Stimulated activated CD4-positive, alpha-beta T cell treated with anti-CD3 and anti-CD28 coated beads, Interleukin-15, amount 100 ng/mL, for 1 hour (primary cell): ENCODE measurements at places on chromosomes 13 and 19.

DNA sequence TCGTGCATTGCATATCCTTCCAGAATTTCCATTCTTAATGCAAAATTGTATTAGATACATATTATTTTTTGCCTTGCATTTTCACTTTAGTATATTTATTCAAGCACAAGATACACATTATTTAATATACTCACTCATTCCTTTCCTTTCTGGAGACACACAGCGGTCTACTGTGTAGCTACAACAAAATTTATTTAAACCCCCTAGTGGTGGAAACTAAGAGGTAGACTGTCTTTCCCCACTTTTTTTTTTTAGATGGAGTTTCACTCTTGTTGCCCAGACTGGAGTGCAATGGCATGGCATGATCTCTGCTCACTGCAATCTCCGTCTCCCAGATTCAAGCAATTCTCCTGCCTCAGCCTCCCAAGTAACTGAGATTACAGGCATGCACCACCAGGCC is 2040.3 kb upstream of the PCDH20 start:
- DNase-seq: no peak

DNA sequence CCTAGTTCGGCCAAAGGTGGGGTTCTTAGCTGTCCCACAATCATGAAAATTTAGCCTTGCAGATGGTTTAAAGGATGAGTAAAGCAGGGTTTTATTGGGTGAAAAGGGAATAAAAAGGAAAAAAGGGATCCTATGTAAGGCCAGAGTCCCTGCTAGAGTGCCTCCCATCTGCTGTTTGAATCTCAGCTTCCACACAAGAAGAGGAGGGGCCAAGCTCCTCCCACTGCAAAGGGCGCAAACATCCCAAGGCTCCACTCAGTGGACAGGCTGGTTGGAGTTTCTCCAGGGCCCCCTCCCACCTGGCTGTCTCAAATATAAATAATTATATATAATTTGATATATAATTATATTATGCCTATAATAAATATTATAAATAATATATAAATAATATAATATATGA is 1272.1 kb upstream of the PCDH20 start:
- no peak for DNase-seq

DNA sequence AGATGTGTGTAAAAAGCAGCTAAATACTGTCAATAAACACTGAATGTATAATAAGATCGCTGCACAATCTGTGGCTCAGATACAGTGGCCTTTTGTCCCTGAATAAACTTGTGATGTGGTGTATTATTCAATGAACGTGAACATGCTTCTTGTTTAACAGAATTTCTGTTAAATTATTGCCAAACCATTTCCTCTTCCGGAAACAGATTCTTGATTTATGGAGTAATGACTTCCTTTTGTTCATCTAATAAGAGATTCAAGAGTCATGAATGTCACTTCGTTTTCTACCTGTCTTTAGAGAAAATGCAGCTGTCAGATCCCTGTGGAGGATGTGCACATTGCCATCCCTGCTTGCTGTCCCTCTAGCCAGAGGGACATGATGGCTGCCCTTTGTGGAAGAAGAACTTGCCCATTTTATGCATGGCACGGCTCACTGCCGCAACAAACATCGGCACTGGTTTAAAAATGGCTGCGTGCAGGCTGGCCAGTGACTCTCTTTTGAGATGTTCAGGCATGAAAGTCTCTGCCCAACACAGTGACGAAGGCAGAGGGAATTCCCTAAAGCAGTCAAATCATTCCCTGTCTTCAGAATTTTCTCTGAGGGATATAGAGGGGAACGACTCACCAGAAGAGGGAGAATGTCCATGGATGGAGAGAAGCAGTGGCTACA is 3.1 kb upstream of the TNFSF13B start:
- DNase-seq: no peak

- DNase-seq: no peak
These were observed 8.3 kb downstream of the LSM7 start for GRCh38 chr19:2320049-2320448.

DNA sequence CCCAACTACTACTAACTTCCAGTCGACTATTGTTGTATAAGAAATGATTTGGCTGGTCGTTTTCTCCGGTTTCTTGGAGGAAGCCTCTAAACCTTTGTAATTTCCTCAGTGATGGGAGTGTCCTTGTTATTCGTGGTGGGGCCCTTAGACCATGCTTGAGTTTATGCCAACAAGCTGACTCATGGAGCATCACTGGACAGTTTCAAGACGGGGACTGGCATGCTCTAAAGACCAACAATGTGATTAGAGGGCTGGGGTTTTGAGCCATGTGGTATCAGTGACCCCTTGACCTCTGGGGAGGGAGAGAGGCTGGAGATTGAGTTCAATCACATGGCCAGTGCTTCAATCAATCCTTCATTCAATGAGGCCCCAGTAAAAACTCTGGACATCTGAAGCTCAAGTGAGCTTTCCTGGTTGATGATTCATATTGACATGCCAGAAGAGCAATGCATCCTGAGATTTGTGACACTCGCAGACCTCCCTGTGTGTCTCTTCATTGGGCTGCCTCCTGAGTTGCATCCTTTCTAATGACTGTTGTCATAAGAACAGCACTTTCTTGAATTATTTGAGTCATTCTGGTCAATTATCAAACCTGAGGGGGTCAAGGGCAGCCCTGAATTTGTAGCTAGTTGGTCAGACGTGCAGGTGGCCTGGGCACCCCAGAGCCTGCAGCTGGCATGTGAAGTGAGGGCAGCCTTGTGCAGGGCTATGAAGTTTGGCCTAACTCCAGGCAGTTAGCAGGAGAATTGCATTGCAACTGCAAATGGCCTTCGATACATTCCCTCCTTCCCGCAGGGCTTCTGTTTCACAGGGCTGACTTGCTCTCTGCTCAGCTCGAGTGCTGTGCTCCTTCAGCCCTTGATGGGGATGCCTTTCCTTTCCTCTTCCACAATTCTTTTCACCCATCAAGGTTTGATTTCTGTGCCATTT is 246.5 kb downstream of the FGF9 start:
- no peak for DNase-seq

GRCh38 chr19:16258440-16258903 is 60.8 kb downstream of the AP1M1 start:
- DNase-seq: no peak

GRCh38 chr19:2867025-2867991 is at the start of gene ZNF556:
ZNF556 (plus strand) TSS chr19:2867335; CDS start chr19:2867422, 87 bp downstream.
- no peak for DNase-seq

- DNase-seq: no peak
These were observed 46.1 kb upstream of the TUBGCP3 start for GRCh38 chr13:112634102-112634501.

- DNase-seq: no peak
These were observed 36.9 kb downstream of the KCNC3 start for GRCh38 chr19:50292216-50292827.

DNA sequence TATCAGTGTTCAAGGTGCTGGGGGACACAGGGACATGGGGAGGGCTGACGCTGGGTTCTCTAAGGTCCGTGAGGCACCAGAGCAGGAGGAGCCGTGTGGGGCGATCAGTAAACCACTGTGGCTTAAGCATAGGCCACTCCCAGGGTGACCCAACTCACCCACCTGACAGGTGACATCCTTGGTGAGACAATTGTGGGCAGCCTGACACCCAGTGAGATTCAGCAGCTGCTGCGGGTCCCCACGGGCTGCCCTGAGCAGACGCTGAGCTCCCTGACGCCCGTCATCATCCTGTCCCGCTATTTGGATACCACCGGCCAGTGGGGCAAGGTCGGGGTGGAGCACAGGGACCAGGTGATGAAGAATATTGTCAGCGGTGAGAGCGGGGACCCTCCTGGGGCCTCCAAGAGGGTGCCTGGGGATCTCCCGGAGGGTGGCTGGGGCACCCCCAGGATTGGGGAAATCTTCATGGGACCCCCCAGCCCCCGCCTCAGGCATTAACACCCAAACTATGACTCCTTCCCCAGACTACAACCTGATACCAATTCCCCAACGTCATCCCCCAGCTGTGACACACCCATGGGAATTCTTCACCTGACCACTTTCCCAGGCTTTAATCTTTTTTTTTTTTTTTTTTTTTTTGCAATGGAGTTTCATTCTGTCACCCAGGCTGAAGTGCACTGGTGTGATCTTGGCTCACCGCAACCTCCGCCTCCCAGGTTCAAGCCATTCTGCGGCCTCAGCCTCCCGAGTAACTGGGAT is 33.3 kb upstream of the SHFL start:
- no peak for DNase-seq

DNA sequence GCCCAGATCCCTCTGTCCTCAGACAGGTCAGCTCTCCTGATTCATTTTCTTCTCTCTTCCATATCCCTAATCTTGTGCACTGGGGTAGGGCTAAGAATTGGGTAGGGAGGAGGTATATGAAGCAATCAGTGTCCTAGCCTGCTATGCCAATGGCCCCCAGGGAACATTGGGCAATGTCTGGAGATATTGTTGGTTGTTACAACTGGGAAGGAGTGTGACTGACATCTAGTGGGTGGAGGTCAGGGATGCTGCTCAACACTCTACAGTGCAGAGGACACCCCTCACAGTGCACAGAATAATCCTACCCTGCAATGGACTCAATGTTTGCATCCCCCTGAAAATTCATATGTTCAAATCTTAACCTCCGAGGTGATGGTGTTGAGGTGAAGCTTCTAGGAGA is 57.5 kb downstream of the CPAMD8 start:
- DNase-seq: no peak

DNA sequence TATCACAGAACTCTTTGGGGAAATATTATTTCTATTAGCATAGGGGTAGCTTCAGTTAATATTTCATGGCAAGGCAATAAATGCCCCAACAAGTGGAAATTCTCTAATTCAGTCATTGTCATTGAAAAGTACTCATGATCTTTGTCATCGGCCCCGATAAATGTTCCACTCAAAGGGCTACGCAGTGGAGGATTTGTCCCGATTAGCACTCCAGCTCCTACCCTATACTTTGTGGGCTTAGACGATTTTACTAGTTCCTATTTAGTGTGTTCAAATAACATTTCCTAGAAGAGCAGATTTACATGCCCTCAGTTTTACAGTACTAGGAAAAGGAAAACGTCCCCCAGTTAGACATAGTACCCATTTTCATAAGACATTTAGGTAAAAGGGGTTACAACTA is 38.0 kb upstream of the ATP12A start:
- DNase-seq: no peak

DNA sequence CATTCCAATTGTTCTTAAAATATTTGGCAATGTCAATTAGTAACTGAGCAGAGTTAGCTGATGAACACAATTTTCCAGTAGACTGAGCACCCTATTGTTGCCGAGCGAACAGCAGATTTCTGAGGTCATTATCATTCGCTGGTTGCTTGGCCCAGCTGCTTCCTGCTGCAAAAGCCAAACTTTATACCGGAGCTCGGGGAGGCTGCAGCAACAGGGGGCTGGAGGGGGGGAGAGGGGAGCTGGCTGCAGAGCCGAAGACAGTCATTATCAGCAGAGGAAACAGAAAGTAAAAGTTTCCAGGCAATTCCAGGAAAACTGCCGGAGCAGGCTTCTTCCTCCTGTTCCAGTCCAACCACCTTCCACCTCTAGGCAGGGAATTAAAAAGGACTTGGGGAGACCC is 77.9 kb downstream of the ZNF536 start:
- no peak for DNase-seq

GRCh38 chr13:99984461-99985240 is 3.1 kb downstream of the ZIC2 start:
- DNase-seq: no peak

DNA sequence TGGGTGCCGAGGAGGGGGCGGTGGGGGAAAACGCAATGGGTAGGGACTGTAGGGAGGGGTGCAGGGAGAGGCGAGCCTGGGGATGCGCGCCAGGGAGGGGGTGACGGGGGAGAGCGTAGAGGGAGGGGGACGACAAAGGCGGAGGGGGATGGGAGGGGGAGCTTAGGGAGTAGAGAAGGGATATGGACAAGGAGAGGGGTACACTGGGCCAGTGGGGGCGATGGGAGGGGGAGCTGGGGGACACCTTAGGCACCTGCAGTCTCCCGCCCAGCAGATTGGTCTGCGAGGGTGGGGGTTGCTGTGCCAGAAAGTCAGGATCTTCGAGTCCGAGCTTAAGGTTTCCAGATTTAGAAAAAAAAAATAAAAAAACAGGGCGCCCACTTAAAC is 15.7 kb downstream of the CCDC124 start:
- no peak for DNase-seq

- no peak for DNase-seq
These were observed 23.6 kb upstream of the TTYH1 start for GRCh38 chr19:54391589-54392061.

- no peak for DNase-seq
These were observed 86.1 kb upstream of the DOCK9 start for GRCh38 chr13:99063952-99064351.

DNA sequence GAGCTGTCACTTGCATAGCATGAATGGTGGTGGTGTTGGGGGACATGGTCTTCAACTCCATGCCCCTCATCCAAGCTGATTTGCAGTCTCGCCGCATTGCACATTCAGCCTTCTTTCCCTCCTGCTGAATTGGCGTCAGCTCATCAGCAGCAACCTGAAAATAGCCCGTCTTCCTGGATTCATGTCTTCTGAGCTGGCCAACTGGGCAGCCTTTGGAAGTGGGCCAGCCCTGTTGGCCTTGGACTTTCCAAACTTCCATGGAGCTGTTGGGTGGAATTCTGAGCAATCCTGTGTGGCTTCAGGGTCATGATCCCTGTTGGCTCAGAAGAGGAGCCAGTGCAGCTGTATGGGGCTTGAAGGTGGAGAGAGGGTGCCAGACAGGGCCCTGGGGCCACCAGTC is 68.8 kb downstream of the ZNF536 start:
- no peak for DNase-seq

- no peak for DNase-seq
These were observed 1.0 kb downstream of the PRKACA start for GRCh38 chr19:14116525-14116917.

GRCh38 chr19:18672606-18673337 is 10.7 kb upstream of the CRTC1 start:
- DNase-seq: no peak

- no peak for DNase-seq
These were observed 244.2 kb downstream of the TEX29 start for GRCh38 chr13:111564606-111565005.

DNA sequence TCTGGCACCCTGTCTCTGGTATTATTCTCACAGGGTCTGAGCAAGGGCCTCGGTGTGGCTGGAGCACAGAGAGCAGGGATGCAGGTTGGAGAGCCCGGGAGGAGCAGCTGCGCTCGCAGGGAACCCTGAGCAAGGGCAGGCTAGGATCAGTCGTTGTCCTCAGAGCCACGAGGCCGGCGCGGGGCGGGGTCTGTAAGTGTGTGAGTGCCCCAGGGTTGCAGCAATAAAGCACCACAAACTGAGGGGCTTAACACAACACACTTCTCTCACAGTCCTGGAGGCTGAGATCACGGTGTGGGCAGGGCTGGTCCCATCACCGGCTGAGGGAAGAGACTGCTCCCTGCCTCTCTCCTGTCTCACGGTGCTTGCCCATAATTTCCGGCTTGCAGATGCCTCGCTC is 38.5 kb upstream of the GGACT start:
- no peak for DNase-seq
